ENCODE measurements at places on chromosomes 6 and 20.

DNA sequence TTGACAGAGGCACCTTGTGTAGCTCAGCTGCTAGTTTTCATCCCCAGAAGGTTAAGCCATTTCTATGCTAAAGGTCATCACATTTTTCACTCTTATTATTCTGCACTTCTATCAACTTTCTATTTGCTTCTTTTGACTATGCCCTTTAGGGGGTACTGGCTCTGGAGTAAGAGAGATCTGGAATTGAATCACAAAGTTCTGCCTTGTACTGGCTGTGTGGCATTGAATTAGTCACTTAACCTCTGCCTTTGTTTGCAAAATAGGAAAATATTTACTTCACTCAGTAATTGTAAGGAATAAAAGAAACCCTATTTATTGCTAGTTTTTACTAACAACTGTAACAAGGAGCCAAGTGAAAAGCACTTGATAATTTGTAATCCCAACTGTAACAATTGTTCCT is 56.8 kb upstream of the MTRF1L start:
- no peak for DNase-seq

DNA sequence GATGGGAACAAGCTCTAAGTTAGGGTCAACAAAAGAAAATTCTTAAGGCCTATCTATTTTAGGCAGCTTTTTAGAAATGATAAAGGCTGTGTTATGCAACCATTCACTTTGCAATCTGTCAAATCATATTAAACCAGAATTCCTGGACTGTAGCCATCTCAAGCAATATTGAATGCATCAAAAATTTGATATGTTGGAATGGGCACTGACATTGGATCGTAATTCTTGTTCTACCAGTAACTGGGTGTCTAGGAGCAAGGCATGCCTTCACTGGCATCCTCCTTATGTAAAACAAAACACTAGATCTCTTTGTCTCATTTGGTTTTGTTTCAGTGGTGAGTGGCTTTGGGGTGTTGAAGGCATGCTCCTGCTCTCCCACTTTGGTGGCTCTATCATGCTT is 145.6 kb downstream of the JARID2 start:
- DNase-seq, result no peak

GRCh38 chr6:4698901-4699659 is 77.1 kb upstream of the CDYL start:
- no peak for DNase-seq

DNA sequence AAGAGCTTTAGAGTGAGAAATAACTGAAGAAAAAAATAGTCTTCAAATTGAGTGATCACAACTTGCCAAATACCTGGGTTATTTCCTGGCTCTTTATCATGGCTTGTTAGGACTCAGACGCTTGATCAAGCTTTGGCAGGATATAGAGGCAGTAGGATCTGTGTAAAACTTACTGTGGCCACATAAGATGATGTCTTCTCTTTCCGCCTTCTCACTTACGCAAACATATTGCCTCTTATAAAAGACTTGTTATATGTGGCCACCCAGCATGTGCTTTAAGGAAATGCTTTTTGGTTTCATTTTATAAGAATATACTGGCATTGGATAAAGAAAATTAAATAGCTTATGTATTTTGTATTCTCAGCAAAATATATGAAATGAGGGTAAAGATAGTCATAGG is 101.8 kb upstream of the AKIRIN2 start:
- no peak for DNase-seq

DNA sequence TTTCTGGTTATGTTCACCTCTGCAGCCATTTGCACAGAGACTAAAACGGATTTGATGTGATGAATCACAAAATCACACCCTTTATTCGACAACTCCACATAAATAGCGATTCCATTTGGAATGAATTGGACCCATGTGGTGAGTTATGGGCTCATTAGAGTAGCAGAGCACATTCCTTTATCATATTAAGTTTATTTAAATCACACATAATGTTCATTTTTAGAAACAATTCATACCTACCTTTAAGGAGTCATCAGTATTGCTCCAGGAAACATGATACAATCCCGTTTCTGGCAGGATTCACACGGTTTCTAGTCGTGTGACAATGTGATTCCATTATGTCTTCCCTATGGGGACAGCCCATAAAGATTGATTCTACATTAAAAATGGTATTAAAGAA is 303.5 kb downstream of the CDH4 start:
- no peak for DNase-seq

- no peak for DNase-seq
Measured at GRCh38 chr6:87729965-87730719, 28.1 kb upstream of the AKIRIN2 start.

GRCh38 chr6:26389349-26389894 is 6.5 kb downstream of the BTN2A2 start:
- no peak for DNase-seq

DNA sequence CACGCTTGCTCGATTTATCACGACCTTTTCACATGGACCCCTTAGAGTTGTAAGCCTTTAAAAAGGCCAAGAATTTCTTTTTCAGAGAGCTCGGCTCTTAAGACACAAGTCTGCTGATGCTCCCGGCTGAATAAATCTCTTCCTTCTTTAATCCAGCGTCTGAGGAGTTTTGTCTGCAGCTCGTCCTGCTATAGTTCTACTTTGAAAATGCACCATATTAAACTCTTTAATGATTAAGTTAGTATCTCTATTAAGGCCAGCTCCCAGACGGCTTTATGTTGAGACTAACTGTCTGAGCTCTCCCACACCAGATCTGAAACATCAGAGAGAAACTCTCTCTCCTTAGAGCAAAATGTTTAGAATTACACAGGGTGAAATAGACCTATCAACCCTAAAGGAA is 18.0 kb upstream of the GSTA3 start:
- DNase-seq, result no peak

DNA sequence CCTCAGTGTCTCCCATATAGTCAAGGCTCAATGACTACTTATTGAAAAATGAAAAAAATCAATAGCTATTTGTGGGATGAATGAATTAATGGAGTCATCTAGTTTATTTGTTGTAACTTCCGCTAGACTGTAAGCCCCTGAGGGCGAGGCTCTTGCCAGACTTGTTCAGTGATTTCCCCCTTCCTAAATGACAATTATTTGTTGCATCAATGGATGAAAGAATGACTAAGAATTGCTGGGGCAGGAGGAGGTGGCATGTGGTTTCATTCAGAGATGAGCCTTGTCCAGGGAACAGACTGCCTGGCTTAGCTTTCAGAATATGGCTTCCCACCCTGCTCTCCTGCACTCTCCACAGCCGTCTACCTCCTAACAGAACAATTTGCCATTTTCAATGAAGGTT is 1.1 kb upstream of the PRELID3B start:
- DNase-seq, result no peak
